ENCODE measurements at places on chromosomes 4 and X.

DNA sequence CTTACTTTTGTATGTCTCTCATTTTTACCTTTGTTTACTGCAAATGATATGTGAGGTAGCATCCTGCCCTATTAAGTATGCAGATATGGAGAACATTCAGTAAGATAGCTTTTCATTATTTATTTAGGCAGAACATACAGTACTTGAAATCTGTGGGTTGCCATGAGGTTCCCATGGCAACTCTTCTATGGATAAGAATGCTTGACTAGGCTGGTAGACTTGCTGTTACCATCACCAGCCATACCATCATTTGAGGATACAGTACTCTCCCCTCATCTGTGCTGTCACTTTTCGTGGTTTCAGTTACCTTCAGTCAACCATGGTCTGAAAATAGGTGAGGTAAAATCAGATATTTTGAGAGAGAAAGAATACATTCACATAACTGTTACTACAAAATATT is 56.7 kb downstream of the NAF1 start:
- DNase-seq = no peak

DNA sequence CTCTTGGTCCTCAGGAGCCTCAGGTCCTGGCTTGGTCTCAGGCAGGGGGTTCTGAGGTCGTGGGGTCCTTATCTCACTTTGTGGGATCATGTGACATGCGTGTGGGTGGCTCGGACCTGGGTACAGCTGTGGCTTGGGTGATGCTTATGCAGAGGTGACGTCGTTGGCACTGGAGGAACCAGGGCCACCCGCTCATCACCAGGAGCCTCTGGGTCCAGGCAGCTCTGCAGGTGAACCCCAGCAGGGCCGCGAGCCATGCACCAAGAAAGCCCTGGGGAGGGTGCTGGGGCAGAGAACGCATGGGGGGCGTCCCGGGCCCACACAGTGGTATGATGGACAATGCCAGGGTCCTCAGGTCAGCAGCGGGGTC is 8.7 kb downstream of the ATP5ME start:
- DNase-seq = no peak

GRCh38 chrX:77949840-77950239 is 19.6 kb downstream of the PGAM4 start:
- DNase-seq = no peak

DNA sequence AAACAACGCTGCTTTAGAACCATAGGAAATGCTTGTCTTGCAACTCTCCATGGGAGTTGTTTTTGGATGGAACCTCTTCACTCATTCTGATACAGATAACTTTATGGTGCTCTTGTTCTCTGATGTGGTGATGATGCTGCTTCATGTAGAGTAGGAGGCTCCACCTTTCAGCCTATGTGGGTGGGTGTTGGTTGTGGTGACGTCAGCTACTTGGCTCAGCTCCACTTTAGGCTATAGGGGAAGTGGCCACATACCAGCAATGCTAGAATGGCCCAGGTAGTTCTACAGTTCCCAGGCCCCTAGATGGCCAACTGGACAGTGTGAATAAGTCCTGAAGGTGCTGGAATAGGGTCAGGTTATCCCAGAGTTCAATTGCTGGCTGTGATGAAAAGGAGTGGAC is 192.1 kb downstream of the TBX22 start:
- no peak for DNase-seq

All from EL (cell line).